ENCODE measurements at places on chromosomes 4 and X.

- DNase-seq, result no peak
Measured at GRCh38 chr4:139416073-139416673, 37.7 kb upstream of the RAB33B start.

- no peak for DNase-seq
Measured at GRCh38 chrX:55695227-55696018, 22.1 kb upstream of the RRAGB start.

DNA sequence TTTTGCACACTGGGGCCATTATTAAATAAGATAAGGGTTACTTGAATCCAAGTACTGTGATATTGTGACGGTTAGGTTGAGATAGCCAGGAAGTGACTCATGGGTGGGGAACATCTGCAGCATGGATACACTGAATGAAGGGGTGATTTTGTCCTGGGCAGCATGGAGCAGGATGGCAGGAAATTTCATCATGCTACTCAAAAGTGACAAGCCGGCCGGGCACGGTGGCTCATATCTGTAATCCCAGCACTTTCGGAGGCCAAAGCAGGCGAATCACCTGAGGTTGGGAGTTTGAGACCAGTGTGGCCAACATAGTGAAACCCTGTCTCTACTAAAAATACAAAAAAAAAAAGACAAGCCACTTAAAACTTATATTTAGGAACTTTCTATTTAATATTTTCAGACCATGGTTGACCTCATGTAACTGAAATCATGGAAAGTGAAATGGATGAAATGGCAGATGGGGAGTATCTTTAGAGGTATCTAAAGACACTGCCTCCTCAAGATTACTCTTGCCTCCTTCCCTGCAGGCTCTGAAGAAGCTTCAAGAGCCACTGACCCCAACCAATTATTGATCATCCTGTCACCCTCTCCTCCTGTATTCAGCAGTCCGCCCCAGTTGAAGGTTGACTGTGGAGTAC, 3.9 kb upstream of the TRIM60 start:
- DNase-seq, result no peak

- no peak for DNase-seq
Measured at GRCh38 chr4:103075435-103075893, 1.1 kb downstream of the SLC9B2 start.

- no peak for DNase-seq
Measured at GRCh38 chrX:131881194-131881593, 141.9 kb upstream of the STK26 start.

- DNase-seq, result no peak
Measured at GRCh38 chrX:121036951-121037350, 10.5 kb upstream of the GLUD2 start.

GRCh38 chr4:81747242-81747930, 275.7 kb upstream of the RASGEF1B start:
- DNase-seq, result no peak
